Naive thymus-derived CD8-positive, alpha-beta T cell (primary cell): ENCODE measurements at places on chromosomes 16 and 17. TPM values are rescaled to one million over a fixed set of nuclear protein-coding genes. Genes with fewer than 3 reads are reported as not detected.

Gene EPN3
- total RNA-seq, result not detected

Gene ERAL1
- total RNA-seq, result 25.8 TPM

Gene CNTD1
- not detected for total RNA-seq

Gene KCNH4
- 0.18 TPM for total RNA-seq

Gene MAPT
- total RNA-seq, result 0.69 TPM

Gene MYL11
- total RNA-seq, result not detected

Gene NUTF2
- 40.6 TPM for total RNA-seq

Gene SPATA22
- 0.36 TPM for total RNA-seq

Gene ZNF205
- not detected for total RNA-seq

Gene RAMP2
- not detected for total RNA-seq

Gene TBC1D3G
- total RNA-seq, result not detected

Gene SLC13A2
- not detected for total RNA-seq

Gene EVPLL
- not detected for total RNA-seq

Gene KRTAP1-1
- total RNA-seq, result not detected

Gene SPATA32
- total RNA-seq, result 0.75 TPM

Gene CACNG4
- total RNA-seq, result not detected

Gene TAT
- total RNA-seq, result not detected

Gene UTP18
- total RNA-seq, result 49.3 TPM

Gene CDH15
- not detected for total RNA-seq

Gene HOXB6
- not detected for total RNA-seq

Gene ACSM3
- 11.2 TPM for total RNA-seq

Gene EME1
- 2.7 TPM for total RNA-seq

Gene TBC1D3H
- not detected for total RNA-seq

Gene GDPD1
- 8.0 TPM for total RNA-seq

Gene CES5A
- total RNA-seq, result not detected

Gene MT1M
- total RNA-seq, result not detected

Gene MMP2
- total RNA-seq, result 0.36 TPM
